ENCODE measurements at places on chromosomes 2 and 18.

DNA sequence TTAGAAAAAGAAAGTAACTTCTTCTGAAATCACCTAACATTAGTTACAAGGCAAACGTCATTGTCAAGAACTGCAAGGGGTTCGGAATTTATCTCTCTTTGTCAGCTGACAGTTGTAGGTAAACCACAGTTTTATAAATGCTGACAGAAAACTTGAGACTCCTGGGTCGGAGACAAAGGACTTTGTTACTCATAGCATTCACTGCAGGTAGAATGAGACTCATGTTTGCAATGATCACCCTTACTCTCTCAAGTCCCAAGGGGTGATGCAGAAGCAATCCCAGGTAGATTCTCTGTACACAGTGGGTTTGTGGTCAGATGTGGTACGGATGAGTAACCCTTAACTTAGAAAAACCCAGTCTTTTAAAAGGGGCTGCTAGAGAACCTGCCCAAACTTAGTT, 757.8 kb downstream of the TRIB2 start:
- DNase-seq = peak; percentile 44

DNA sequence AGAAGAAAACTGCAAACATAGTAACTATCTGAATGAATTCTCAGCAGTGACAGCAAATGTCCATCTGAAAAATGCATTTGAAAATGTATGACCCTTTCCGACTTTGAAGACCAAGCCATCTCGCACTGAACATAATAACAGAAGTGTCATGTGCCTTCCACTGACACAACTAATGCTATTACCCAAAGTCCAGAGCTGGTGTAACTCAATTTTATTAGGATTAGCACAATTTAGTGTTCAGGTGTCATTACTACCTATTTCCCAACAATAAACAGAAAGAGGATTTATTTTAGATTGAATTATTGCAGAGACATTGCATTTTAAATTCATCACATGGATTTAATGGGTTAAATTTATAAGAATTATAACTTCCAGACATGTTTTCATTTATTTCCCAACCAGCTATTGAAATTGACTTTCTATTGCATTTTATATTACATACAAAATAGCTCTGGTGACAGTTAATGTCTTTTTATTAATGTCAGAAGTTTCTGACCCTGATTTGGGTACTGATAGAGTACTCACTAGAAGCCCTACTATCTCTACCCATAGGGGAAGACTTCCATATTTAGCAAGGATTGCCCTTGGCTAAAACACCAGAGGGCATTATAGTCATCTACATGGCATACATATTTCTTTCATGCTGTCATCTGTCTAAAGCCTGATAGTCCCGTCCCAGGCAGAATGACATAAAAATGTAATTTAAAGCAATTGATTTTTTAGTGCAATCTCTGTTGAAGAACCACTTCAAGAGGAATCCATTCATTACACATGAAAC, 7.0 kb upstream of the STK39 start:
- DNase-seq = no peak

GRCh38 chr2:64623242-64623850, 30.4 kb downstream of the SERTAD2 start:
- no peak for DNase-seq

- no peak for DNase-seq
Measured at GRCh38 chr2:48343571-48344440, 186.1 kb upstream of the STON1 start.

- no peak for DNase-seq
Measured at GRCh38 chr2:171004363-171004762, 75.3 kb downstream of the GORASP2 start.

DNA sequence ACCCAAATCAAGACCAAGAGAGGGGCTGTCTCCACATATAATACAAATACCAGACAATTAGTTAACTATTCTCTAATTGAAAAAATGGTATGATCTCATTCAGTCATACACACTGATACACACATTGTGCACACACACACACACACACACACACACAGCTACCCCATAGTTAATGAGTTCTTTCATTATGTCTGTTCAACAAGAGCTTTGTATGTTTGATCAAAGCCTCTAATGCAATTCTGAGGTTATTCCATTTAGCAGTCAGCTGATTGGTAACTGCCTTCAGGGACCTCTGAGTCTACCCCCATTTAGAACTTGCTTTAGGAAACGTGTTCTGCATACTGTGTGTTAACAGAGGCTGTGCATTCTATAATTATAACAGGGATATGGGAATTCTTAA, 741.4 kb upstream of the LRRTM4 start:
- DNase-seq = no peak

- DNase-seq = no peak
Measured at GRCh38 chr2:219469186-219469724, 29.4 kb upstream of the GMPPA start.

GRCh38 chr18:58813105-58813504, 51.6 kb upstream of the ZNF532 start:
- no peak for DNase-seq

DNA sequence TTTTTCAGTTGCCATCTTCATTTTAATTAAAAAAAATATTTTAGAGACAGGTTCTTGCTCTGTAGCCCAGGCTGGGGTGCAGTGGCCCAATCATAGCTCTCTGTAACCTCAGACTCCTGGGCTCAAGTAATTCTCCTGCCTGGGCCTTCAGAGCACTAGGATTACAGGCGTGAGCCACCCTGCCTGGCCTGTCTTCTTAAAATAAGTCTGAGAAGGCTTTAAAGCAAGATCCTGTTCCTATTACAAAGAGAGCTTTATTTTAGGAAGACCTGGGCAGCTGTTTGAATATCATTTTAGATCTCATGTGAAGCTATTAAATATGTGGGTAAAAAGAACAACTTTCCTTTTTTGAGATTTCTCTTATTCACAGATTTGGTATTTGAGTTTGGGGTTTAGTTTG, 1.5 kb downstream of the FAM228A start:
- DNase-seq = no peak

DNA sequence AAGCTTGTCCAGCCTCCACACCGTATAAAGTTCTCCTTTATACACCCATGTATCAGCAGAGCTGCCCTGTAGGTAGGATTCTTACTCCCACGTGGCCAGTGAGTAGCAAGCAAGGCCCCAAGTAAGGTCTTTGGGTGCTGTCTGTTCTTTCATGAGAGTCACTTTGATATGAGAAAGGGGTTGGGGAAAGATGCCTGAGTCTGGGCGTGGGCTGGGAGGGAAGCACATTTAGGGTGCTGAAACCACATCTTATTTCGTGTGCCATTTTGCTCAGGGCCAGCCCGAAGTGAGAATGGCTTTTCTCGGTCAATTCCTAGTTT, 436 bp upstream of the ITPRIPL1 start:
- DNase-seq = no peak

- DNase-seq = no peak
Measured at GRCh38 chr2:64059270-64059669, 40.0 kb upstream of the VPS54 start.

- DNase-seq = no peak
Measured at GRCh38 chr2:119490653-119491195, 33.6 kb downstream of the SCTR start.

DNA sequence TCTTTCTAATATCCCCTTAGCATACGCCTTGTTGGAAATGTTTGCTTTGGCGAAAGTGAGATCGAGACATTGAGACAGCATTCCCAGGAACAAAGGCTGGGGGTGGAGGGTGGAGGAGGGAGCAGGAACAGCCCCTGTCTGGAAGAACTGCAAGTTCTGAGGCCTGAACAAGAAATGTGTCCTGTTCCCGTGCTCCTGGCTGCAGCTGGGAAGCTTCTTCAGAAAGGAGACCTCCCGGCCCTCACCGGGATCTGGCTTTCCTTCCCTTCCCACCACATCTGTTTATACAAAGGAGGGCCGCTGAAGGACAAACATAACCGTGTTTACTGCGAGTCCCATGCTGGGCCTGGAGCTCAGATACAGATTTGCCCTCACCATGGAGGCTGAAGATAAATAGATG, 35.9 kb downstream of the AFF3 start:
- no peak for DNase-seq

- no peak for DNase-seq
Measured at GRCh38 chr2:192484903-192485302, 290.2 kb upstream of the TMEFF2 start.

- no peak for DNase-seq
Measured at GRCh38 chr18:24754583-24755253, 294.3 kb downstream of the HRH4 start.

- no peak for DNase-seq
Measured at GRCh38 chr2:19786408-19787058, 115.2 kb downstream of the TTC32 start.

- DNase-seq = no peak
Measured at GRCh38 chr18:77230645-77231044, 19.0 kb upstream of the GALR1 start.

DNA sequence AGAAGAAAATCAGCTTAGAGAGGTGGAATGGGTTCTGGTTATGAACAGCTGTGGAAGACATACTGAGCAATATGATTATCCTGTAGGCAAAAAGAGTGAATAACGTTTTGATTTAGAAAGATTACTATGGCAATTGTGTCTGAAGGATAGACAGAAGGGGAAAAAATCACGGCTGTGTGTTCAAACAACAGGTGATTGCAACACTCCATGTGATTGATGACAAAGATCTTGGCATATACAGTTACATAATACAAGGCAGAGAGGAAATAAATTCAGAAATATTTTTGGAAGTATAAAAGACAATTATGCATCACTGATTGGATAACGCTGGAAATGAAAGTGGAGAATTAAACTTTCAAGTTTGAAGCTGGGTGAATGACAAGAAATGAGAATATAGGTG, 58.5 kb upstream of the KCNJ3 start:
- no peak for DNase-seq

GRCh38 chr2:191333911-191334357, 88.7 kb downstream of the MYO1B start:
- DNase-seq = no peak

GRCh38 chr2:85231468-85231805, 96.4 kb downstream of the TGOLN2 start:
- DNase-seq = no peak

GRCh38 chr2:61905372-61906185, at the start of gene COMMD1:
Gene COMMD1 (plus strand): TSS chr2:61905674. CDS start chr2:61905679, 5 bp downstream.
- peak; percentile 28 for DNase-seq

DNA sequence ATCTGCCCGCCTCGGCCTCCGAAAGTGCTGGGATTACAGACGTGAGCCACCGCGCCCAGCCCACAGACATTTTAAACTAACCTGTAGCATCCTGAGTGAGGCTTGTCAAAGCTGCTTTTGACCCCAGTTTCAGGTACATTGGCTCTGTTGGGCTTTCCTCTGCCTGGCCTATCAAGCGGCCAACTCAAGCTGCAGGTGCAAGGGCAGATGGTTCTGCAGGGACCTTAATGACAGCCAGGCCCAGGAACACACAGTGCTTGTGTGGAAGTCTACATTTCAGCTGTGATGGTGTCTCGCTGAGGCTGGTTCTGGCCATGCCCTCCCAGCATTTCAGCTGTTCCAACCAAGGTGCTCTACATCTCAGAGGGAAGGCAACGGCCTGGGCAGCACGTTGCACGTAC, 18.4 kb downstream of the INPP4A start:
- no peak for DNase-seq

GRCh38 chr2:6069381-6069780, 377.2 kb downstream of the SOX11 start:
- DNase-seq = no peak

DNA sequence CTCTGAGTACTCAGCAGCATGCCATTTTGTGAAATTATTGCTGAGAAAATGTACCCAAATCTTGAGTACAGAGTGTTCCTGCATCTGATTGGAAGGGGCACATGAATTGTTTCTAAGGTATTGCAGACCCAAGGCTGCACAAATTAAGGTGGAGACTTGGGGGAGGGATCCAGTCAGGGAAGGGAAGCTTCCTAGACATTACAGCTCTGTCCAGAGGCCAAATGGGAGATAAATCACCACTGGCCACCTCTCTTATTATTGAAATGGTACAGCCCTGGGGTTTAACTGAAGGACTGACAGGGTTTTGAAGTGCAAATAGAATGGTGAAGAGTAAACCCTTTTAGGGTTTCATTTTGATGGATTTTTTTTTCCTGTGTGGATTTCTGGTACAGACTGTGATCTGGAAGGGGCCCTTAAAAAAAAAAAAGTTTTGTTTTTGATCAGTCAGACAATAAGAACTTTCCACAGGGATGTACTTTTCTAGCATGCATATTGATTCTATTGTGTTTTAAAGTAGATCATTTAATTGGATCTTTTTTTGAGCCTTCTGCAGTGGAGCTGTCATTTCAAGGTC, 119.4 kb downstream of the GREB1L start:
- no peak for DNase-seq

DNA sequence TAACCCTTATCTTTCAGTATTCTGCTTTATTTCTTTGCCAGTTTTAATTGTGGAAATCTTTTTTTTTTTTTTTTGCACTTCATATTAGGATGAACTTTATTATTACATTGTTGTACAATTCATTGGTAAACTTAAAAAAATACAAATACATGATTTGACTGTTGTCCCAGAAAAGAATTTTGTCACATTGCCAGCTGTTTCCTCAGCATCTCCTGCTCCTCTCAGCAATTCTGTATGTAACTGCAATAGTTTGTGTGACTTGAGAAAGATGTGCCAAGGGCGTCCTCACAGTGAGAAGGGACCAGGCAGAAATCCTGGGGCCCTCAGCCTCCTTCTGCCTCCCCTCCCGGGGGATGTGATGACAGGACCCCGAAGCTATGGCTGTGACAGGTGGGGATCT, 254.4 kb downstream of the NBAS start:
- DNase-seq = no peak

DNA sequence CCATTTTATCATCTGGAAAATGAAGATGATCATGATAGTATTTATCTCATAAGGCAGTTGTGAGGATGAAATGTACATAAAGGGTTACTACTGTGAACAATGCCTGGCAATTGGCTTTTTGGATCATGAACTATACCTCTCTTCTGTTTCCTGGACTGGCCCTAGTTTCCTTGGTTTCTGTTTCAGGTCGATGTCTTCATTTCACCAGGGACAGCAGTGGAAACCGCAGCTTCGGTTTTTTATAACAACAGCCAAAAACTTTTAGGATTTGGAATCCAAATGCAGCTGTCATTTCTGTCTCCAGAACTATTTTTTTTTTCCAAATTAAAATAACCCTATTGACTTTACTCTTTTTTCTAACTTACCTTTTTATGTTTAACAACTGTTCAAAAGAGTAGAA, 425.1 kb downstream of the RND3 start:
- DNase-seq = no peak

- DNase-seq = no peak
Measured at GRCh38 chr2:223591596-223591995, 10.6 kb downstream of the SCG2 start.

GRCh38 chr2:65165558-65165957, 35.7 kb upstream of the RAB1A start:
- DNase-seq = no peak

- DNase-seq = no peak
Measured at GRCh38 chr2:71472019-71472418, 18.7 kb downstream of the DYSF start.

GRCh38 chr2:196823750-196824522, 14.8 kb upstream of the C2orf66 start:
- DNase-seq = no peak

DNA sequence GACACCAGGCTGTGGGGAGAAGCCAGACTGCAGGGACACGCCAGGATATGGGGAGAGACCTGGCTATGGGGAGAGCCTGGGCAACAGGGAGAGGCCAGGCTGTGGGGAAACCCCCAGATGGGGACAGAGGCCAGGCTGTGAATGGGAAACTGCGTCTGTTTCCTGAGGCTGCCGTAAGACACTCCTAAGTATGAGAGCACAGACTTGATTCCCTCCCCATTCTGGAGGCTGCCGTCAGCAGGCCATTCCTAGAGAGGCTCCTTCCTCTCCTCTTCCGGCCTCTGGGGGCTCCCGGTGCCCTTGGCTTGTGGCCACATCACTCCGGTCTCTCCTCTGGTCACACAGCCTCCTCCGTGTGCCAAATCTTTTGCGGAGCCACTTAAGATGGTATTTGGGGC, 32.3 kb downstream of the ADI1 start:
- DNase-seq = no peak
